ENCODE measurements at places on chromosomes 7 and 10. TPM values are rescaled to one million over a fixed set of nuclear protein-coding genes. Genes with fewer than 3 reads are reported as not detected.

The SP8 gene
- not detected for total RNA-seq

The TMEM213 gene
- total RNA-seq: not detected

The TCF7L2 gene
- 4.7 TPM for total RNA-seq

The BTBD16 gene
- total RNA-seq: 0.14 TPM

The GPNMB gene
- total RNA-seq: 0.98 TPM

The GPR26 gene
- total RNA-seq: not detected

The CYP3A7 gene
- total RNA-seq: not detected

The NUTM2A gene
- total RNA-seq: 2.4 TPM

The CALCR gene
- total RNA-seq: not detected

The FHIP2A gene
- 17.0 TPM for total RNA-seq

The SUGCT gene
- 4.2 TPM for total RNA-seq

The SPAG6 gene
- total RNA-seq: not detected

The LRRC18 gene
- not detected for total RNA-seq

The SLC16A9 gene
- total RNA-seq: 10.3 TPM

The NCF1 gene
- total RNA-seq: 2.7 TPM

The SFRP4 gene
- not detected for total RNA-seq

The ANXA8L1 gene
- total RNA-seq: 291 TPM
